ENCODE measurements at places on chromosomes 3 and 15.

- DNase-seq = no peak
Observed at GRCh38 chr3:124442463-124442862, 287.8 kb upstream of the UMPS start.

- no peak for DNase-seq
Observed at GRCh38 chr3:16028604-16029003, 145.9 kb upstream of the GALNT15 start.

DNA sequence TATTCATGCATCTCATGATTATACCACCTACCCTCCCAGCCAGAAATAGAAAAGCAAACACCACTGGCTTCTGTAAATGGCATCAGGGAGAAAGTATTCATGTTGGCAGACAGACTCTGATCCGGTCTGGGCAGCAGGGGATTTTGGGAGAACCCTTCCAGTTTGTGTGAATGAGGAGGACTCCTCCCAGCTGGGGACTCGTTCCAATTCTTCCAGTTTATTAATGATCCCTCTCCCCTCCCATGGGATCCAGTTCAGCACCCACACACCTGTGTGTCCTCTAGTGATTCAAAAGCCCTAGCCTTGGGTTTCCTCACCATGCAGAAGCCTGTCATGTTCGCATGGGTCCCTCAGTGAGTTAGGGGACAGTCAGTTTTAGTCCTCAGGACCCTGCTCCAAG, 110.9 kb downstream of the IQSEC1 start:
- DNase-seq = no peak

GRCh38 chr15:100245855-100246254, 95.9 kb downstream of the ADAMTS17 start:
- no peak for DNase-seq

GRCh38 chr15:59352683-59353082, 20.0 kb downstream of the MYO1E start:
- DNase-seq = no peak

DNA sequence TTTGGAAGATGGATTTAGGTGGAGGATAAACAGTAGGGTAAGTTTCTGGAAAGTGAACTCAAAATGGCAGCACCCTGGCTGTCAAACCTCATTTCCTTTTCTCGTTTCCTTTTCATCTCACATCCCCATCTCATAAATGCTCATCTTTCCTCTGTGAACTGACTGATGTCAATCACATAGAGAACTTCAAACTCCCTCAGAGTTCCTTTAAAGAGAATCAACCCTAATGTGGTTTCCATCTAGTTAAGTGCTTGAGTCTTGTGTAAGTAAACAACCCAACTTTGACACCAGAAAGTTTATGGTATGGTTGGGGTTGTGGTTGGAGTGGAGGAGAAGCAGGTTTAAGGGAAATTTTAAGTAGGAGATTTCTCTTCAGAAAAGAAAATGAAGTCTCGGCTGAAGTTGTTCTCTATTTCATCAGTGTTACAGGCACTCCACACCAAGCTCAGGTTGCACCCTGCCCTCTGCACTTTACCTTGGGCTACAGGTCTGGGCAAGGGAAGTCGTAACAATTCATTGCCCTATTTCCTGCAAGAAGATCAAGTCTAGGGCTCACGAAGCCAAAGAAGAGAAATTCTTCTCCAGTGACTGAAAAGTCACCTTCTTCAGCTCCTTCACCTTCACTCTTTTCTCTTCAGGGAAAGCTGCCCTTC, 34.4 kb upstream of the TNIK start:
- no peak for DNase-seq

DNA sequence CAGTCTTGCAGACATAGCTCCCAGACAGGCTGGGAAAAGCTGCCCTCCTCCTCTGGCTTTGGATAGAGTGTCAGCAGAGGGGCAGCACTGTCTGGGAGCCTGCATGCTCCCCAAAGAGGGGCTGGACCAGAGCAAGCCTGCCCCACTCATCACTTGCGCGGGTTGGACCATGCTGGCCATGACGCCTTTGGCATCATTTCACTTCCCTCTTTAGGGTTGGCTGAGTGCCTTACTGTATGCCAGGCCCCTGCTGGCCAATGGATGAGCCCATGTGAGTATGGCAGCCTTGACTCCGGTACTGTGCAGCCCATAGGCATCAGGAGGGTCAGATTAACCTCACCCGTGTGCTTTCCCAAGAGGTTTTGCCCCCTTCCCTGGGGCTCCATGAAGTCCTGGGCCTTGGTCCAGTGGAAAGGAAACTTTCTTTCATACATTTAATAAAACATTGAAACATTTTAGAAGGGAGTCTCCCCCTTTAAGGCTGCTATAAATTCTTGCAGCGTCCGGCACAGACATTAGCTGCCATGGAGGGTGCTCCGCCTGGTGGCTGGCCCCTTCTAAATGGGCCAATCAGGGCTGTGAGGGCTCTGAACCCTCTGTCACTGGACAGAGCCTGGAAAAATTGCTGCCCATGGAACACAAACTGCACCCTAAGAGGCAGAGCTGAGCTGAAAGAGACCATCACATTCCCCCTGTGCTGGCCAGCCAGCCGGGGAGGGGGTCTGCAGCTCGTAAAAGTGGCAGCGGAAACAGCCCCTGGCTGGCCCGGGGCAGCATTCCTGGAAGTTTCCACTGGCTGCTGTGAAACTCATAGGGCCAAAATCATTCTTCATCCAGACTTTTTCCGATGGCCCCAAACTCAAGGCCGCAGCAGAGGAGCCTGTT, 20.8 kb upstream of the DUSP7 start:
- DNase-seq = no peak

GRCh38 chr3:171001957-171002694, 24.4 kb downstream of the SLC2A2 start:
- DNase-seq = no peak

- no peak for DNase-seq
Observed at GRCh38 chr3:29026286-29026685, 254.6 kb upstream of the RBMS3 start.

DNA sequence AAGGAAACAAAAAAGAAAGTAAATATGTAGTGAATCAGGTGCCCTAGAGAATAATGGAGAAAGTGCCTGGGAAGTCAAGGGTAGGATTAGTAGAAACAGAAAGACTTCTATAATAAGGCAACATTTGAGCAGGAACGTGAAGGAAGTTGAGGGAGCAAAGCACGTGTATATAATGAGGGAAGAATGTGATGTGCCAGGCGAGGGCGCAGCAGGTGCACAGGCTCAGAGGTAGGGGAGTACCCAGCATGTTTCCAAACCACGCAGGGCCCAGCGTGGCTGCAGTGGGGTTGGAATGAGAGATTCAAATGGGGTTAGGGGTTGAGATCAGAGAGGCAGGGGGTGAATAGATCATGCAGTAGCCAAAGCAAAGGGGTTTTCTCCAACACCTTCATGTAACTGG, 91.9 kb upstream of the VGLL4 start:
- no peak for DNase-seq

DNA sequence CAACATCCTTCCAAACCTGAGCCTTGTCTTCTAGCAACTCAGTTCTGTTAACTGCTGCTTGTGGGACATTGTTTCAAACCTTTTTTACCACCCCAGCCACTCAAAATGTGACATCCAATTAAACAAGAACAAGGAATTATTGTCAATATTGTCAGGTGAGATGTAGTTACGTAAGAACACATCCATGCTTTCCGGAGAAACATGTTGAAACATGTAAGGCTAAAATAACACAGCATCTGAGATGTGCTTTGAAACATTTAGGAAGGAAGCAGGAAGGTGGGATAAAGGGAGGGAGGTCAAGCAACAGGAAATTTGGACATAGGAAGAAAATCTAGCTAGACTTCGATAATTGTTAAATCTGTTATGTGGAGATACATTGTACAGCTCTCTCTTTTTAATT, 50.9 kb upstream of the PRICKLE2 start:
- DNase-seq = no peak

DNA sequence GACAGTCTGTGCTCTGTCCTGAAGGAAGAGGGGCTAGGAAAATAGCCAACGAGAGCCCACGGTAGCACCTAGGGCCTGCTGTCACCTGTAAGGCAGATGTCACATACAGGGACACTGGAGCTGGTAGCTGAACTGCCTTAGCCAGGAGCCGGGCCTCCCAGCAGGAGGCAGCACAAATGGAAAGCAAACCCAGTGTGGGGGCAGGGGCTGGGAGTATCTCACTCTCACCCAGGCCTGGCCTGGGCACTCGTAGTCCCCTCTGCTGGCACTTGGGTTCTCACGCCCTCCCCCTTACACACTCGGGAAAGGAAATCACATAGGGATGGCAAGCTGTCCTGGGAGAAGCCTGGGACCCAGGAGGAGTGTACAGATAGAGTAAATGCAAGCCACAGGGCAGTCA, 173.1 kb upstream of the CHRNA7 start:
- DNase-seq = no peak

GRCh38 chr3:9795207-9795606, 2.3 kb downstream of the ARPC4 start:
- DNase-seq = no peak

DNA sequence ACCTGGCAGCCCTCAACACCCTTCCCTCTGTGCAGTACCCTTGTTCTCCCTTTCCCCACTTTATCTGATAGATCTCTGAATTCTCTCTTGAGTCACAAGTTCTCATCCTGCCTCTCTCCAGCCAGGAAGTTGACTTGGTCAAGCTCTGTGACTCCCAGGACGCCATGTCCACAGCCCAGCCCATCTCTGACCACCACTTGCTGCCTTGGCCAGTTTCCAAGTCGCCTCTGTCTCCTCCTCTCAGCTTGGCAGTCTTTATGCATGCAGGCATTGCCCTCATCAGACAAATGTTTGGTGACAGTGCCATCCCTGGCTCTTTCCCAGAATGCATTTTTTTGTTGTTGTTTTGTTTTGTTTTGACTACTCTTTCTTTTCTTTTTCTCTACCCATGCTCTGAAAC, 25.7 kb downstream of the ZNF35 start:
- DNase-seq = no peak

- peak; percentile 40 for DNase-seq
Observed at GRCh38 chr3:141441381-141442364, 45.2 kb upstream of the RASA2 start.

- DNase-seq = no peak
Observed at GRCh38 chr15:70433586-70434324, 329.6 kb downstream of the UACA start.

DNA sequence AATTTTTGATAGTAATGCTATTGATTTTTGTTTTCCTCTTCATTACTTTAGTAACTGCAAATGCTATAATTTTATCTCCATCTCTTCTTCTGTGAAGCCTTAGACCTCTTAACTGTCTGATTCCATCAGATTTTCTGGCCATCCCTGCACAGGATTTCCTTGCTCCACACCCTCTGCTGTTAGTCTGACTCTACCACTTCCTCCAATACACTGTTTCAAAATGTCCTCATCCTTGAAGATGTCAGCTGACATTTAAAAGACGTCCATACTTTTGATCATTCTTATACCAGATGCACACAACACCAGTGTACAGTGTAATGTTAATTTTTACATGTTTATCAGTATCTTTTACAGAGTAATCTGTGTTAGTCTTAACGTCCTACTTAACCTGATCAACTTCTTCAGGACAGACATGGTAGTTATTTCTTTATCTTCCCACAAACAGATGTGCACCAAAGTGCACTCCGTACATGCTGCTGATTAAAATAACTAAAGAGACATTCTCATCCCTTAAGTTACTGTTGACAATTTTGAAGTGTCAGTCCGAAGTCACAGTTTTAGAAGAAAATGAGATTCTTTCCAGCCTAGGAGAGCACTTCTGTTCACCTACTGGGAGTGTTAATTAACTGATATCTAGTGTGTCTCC, 102.4 kb upstream of the RASGRP1 start:
- DNase-seq = no peak

- DNase-seq = no peak
Observed at GRCh38 chr3:147030274-147030673, 376.1 kb downstream of the ZIC4 start.

- DNase-seq = no peak
Observed at GRCh38 chr3:11717768-11718636, 74.3 kb upstream of the VGLL4 start.

DNA sequence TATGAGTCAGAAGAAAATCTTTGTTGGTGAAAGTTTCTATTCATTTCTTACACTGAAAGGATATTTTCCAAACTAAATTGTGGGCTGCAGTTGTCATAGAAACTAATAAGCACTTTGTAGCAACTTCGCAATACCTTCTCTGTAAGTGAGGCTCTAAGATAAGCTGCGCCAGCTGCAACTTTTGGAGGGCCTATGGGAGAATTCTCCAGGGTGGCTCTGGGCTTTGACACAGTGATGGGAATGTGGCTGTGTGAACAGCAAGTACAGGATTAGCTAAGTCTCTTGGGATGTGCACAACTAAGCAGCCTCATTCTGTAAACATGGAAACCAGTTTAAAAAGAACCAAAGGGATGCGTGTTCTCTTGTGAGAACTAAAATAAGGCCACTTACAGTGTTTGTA, 124.6 kb upstream of the SGO1 start:
- no peak for DNase-seq

Measured in stimulated activated CD4-positive, alpha-beta T cell treated with anti-CD3 and anti-CD28 coated beads, TNF-alpha, amount 100 ng/mL, for 1 hour (primary cell).